ENCODE measurements at places on chromosomes 1 and 21. TPM values are rescaled to one million over a fixed set of nuclear protein-coding genes. Genes with fewer than 3 reads are reported as not detected.

Gene ANKRD45
- total RNA-seq, result not detected

Gene UBE2Q1
- 55.8 TPM for total RNA-seq

DNA sequence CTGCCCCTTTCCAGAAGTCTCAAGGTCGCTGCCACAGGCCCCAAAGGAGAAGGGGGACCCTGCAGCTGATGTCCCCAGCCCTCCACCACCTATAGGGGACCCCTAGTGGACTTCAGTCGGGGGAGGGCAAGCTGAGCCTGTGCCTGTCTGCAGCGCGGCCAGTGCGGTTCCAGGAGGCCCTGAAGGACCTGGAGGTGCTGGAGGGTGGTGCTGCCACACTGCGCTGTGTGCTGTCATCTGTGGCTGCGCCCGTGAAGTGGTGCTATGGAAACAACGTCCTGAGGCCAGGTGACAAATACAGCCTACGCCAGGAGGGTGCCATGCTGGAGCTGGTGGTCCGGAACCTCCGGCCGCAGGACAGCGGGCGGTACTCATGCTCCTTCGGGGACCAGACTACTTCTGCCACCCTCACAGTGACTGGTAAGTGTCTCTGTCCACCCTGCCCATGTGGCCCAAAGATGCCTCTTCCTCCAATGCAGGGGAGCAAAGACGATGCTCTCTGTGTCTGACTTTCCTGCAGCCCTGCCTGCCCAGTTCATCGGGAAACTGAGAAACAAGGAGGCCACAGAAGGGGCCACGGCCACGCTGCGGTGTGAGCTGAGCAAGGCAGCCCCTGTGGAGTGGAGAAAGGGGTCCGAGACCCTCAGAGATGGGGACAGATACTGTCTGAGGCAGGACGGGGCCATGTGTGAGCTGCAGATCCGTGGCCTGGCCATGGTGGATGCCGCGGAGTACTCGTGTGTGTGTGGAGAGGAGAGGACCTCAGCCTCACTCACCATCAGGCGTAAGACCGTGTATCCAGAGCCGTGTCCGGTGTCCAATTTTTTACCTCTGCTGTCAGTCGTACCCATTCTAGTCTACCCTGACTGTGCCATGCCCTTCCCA, 79.9 kb downstream of the OBSCN start:
- no peak overlapping the region for H3K4me3 ChIP-seq
- H3K4me1 ChIP-seq, result no peaks in the 10 kb centered on the region
- no peak for DNase-seq

Gene HAX1
- 184 TPM for total RNA-seq

Gene SYTL1
- total RNA-seq, result 0.22 TPM

GRCh38 chr1:199102239-199102638, 463.4 kb downstream of the PTPRC start:
- no peaks in the 10 kb centered on the region for H3K4me1 ChIP-seq
- no peak overlapping the region for H3K4me3 ChIP-seq
- DNase-seq, result no peak
- no peak overlapping the region for H3K27ac ChIP-seq

Gene EXTL1
- total RNA-seq, result not detected
